ENCODE measurements at places on chromosomes 16 and 17.

- DNase-seq: no peak
Observed at GRCh38 chr16:2508722-2509400, 4.9 kb upstream of the ATP6V0C start.

DNA sequence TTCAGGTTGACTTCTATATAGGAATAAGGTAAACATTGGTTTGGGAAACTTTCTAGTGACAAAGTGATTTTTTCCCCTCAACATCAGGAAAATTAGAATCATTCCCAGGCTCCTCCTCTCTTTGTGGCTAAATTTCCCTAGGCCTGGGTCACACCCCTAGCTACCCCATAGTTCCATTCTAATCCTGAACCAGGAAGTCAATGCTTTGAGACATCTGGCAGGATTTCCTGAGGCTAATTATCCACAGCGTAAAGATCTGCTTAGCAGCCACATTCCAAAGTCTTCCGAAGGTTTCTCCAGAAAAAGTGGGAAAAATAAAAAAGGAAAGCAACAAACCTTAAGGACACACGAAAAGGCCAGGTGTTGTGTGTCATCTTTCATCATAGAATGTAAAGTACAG is 60.3 kb upstream of the CORO6 start:
- no peak for DNase-seq

DNA sequence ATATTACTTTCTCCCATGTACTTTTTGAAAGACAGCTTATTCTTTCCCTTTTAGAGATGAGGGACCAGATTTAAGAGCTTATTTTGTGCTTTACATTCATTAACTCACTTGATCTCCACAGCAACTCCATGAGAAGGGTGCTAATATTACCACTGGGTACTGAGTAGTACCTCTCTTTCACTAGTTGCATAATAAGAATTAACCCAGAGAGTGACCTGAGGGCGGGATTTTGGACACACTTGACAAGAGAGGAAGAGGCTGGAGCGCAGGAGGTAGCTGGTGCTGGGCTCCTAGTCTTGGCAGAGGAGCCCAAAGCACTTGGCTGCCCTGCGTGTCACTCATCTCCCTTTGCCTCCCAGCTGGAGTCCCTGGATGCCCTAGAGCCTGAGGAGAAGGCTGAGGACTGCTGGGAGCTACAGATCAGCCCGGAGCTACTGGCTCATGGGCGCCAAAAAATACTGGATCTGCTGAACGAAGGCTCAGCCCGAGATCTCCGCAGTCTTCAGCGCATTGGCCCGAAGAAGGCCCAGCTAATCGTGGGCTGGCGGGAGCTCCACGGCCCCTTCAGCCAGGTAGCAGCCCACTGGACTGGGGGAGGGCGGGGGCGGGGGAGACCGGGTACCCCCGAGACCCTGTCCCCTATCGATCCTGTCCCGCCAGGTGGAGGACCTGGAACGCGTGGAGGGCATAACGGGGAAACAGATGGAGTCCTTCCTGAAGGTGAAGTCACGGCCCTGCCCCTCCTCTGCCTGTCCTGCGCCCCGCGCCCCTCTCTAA is 1.7 kb upstream of the MAZ start:
- no peak for DNase-seq

GRCh38 chr16:83137326-83137781 is 510.6 kb downstream of the CDH13 start:
- DNase-seq: peak; percentile 64

DNA sequence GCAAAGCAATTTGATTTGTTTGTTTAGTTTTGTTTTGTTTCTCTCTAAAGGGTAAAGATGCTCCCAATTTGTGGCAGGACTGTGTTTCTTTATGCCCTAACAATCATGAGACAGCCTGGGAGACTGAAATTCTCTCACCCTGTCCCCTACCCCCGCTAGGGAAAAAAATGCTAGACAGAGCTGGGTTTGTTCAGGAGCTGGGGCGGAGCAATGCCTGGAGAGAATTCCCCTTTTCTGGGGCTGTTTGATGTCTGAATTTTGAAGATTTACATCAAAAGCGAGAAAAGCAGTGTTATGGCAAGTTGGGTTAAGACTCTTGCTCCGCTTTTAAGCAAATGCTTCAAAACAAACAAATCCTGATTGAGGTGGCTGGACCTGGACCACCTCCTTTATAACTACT is 8.4 kb downstream of the MAF start:
- DNase-seq: no peak

GRCh38 chr16:54242199-54242598 is 44.4 kb downstream of the IRX3 start:
- no peak for DNase-seq

GRCh38 chr16:30743716-30744115 is 4.5 kb upstream of the PHKG2 start:
- DNase-seq: no peak

GRCh38 chr17:50817838-50818237 is 17.5 kb upstream of the WFIKKN2 start:
- DNase-seq: no peak

GRCh38 chr17:57313097-57313835 is 56.9 kb downstream of the MSI2 start:
- no peak for DNase-seq

DNA sequence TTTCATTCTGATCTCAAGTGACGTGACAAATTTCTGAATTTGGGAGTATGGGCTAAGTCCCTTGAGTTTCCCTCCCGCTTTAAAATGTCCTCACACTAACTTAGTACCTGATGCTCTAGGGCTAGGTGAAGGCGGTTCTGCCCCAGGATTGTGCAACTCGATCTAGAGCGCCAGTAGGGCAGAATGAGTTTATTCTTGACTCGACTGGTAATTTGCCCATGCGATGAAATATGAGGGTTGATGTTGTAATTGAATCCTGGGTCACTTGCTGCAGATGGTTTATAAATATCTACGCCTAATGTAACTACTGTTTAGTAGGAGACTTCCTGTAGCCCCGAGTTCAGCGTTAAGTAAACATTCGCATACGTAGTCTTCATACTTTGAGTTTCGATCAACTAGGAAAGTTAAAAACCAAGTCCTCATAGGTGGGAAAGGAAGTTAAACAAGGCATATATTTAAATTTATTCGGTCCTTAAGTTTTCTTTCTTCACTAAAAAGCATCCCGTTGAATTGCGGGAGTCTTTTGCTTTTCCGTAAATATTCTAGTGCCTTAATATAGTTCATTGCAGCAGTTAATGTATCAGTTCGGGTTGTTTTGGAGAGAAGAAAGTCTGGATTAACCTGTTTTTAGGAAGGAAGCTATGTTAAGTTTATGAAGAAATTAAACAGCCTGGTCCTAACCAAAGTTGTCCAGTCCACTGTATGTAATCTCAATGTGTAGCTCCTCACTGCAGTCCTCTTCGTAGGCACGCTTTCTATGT is 1.6 kb downstream of the CTCF start:
- DNase-seq: peak; percentile 66

- DNase-seq: no peak
Observed at GRCh38 chr17:57747221-57748017, 2.3 kb upstream of the CCDC182 start.

DNA sequence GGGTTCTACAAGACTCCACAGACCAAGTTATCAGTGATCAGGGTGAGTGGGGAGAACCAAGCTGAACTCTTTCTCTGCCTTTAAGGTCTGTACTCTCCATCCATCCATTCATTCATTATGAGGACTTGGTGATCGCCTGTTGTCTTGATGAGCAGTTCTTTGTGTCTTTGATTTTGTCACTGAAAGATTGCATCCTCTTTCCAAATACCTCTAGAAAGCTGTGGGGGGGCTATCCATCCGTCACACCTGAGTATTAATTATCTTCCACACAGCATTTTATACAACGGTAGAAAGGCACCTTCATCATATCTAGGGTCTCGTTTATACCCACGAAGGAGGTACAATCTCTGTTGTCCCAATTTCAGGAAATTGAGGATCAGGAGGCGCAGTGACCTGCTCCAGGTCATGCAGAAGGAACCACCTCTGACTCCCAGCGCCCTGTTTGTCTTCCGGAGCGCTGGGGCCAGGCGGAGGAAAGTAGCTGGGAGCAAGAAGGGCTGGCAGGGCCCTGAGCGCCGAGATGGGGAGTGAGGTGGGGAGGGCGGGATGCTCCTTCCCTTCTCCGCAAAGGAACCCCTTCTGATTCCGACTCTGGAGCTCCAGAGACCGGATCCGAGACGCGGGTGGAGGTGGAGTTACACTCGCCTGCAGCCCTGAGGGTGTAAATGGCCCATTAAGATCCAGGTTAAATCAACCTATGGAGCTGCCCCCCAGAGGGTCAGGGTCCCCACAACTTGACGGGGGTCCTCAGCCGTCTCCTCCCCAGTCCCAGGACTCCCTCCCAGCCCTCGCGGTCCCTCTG is 605 bp upstream of the ABAT start:
- no peak for DNase-seq

- no peak for DNase-seq
Observed at GRCh38 chr17:661509-661908, 53.1 kb downstream of the VPS53 start.

- DNase-seq: peak; percentile 28
Observed at GRCh38 chr17:19418251-19418992, 7.4 kb downstream of the RNF112 start.

- no peak for DNase-seq
Observed at GRCh38 chr16:85421338-85422195, 191.6 kb upstream of the GSE1 start.

DNA sequence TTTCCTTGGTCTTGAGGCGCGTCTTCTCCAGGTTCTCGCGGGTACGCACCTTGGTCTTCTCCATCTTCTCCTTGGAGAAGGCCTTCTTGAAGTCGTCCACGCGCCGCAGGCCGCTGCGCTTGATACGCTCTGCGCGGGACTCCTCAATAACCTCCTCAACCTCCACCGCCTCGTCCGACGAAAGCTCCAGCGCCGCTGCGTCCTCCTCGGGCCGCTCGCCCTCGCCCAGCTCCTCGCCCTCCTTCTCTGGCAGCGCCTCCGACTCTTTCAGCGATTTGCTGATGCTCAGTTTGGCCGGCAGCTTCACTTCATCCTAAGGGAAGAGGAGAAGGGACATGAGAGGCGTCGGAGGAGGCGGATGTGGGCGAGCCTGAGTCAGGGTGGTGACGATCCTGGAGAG is 16.8 kb upstream of the STAT3 start:
- DNase-seq: no peak

DNA sequence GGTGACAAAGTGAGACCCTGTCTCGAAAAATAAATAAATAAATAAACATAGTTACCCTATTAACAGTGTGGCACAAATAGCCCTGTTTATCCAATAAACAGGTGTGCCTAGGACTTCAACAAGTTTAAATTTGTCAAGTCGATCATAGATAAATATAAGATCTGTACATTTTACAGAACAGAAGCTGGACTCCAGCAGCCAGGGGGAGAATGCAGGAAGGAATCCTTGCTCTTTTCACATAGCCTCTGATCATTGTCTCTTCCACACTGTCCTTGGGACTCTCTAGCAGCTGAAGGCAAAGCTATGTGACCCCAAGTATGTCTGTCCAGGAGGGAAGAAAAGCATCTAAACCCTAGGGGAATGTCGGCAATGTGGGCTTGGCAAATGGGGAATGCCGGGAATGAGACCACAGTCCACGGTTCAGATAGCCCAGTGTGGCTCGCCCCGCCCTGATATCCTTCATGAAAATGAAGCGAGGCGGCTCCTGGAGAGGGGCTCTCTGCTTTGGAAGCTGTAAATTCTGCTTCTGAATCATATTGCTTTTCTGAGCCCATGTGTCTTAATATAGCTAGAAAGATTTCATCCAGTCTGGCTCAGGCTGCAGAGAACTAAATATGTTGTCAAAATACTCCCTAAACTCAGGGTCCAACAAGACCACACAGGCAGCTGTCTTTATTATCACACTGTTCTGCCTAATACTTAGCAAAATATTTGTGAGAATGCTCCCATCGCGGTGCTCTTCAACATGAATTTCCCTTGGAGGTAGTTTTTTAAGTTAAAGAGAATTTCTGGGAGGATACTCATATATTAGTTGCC is 24.9 kb upstream of the GRB2 start:
- no peak for DNase-seq

DNA sequence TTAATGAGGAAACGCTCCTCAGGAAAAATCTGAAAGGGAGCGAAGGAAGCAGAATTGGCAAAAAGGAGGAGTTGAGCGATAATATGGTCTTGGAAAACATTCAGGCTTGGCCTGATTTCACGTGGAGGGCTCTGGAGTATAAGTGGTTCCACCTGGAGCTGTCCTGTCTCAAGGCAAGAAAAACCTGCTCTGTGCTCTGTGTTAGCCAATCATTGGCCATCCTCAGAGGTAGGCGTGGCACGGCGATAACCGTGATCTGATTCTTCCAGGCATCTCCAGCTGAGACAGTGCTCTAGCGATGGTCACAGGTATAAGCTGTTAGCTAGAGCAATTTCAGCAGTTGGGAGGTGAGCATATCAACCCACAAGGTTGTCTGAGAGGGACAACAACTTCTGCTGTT is 450.5 kb upstream of the MAF start:
- DNase-seq: no peak

DNA sequence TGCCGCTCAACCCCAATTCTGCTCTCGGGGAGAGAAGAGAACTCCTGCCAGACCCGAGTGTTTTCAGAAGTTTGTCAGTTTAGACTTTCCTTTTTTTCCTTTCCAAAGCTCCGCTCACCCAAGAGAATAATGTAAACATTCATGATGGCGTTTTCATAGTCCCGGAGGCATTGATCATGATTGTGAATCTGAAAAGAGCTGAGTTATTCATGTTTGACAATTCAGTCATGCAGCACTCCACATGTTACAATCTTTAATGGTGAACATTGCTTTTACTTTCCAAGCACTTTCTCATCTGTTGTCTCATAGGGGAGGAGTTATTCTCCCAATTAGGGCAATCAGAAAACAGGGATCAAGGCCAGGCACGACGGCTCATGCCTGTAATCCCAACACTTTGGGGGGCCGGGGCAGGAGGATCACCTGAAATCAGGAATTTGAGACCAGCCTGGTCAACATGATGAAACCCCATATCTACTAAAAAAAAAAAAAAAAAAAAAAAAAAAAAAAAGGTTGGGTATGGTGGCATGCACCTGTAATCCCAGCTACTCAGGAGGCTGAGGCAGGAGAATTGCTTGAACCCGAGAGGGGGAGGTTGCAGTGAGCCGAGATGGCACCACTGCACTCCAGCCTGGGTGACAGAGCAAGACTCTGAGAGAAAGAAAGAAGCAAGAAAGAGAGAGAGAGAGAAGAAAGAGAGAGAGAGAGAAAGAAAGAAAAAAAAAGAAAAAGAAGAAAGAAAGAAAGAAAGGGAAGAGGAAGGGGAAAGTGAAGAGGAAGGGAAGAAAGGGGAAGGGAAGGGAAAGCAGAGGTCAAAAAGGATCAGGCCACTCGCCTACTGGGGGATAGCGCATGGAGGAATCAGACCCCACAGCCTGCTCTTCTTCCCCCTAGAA is 70.0 kb upstream of the TNRC6C start:
- no peak for DNase-seq
